Activated CD8-positive, alpha-beta memory T cell treated with anti-CD3 and anti-CD28 coated beads for 1 hour (primary cell): ENCODE measurements at places on chromosomes 12 and 14.

- DNase-seq = no peak
Observed at GRCh38 chr12:53179687-53180219, 769 bp upstream of the ZNF740 start.

DNA sequence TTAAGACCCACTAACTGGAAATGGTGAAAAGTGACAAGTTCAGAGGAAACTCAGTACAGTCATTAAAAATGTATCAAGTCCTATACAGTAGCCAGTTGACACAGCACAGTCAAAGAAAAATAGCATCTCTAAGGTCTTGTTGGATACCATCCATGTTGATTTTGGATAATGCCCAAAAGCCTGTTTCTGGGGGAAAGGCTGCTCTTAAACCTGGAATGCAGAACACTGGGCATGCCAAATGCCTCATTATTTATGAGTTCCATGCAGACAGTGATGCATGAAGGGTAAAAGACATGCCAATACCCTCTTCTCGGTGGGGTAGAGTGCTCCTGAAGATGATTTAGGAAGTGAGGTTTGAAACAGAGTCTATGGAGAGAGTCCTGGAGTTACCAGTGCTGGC is 29.6 kb downstream of the KCNK13 start:
- DNase-seq = no peak

DNA sequence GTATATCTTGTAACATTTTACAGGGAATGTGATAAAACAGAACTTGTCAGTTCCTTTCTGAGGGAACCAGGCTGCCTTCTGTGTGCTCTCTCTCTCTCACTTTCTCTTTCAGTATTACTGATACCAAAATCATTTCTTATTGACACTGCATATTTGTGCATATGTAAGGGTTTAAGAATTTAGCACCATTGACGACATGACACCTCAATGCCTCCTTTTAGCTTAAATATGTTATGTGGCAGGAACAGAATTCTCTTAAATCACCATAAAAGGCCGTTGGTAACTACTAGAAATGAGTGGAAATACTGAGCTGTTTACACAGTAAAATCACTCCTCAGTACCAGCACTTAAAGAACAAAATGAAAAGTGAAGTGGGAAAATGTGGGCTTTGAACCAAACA is 457.7 kb upstream of the SYT1 start:
- DNase-seq = no peak

GRCh38 chr12:4991373-4991772 is 52.3 kb upstream of the KCNA5 start:
- DNase-seq = no peak

DNA sequence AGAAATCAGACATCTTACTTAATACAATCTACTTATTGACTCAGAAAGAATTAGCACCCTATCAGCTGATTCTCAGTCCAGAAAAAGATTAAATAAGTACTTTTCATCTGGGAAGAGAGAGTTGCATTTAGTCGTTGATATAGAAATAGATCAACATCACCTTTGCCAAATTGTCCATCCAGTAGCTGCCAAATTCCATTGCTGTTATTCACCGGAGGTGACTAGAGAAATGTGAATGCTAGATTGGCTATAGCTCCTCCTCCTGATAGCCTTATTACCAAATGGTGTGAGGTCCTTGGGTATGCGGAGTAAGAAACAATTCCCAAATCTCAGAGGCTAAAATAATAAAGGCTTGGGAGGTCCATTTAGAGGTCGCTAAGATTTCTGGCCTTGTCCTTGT is 723.3 kb upstream of the FLRT2 start:
- no peak for DNase-seq

GRCh38 chr14:37596790-37597472 is 1.5 kb downstream of the TTC6 start:
- no peak for DNase-seq

GRCh38 chr12:112116232-112117060 is 7.9 kb upstream of the NAA25 start:
- no peak for DNase-seq

- no peak for DNase-seq
Observed at GRCh38 chr12:109551108-109551507, 22.2 kb downstream of the MMAB start.

DNA sequence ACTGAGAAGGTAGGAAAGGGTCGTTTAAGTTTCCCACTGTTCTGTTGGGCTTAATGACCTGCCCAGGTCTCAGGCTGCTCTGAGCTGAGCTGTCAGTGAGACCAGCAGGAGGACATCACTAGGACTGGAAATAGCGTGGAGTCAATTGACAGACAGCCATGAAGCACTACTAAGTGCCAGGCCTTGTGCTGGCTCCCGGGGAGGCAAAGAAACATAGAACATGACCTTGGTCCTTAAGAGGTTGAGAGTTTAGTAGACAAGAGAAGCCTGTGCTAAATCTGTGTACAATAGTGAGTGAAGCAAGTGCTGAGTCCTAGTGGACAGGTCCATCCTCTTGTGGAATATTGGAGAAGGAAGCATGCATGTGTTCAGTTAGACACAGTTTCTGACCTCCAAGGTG is 239.2 kb downstream of the CACNA1C start:
- no peak for DNase-seq

DNA sequence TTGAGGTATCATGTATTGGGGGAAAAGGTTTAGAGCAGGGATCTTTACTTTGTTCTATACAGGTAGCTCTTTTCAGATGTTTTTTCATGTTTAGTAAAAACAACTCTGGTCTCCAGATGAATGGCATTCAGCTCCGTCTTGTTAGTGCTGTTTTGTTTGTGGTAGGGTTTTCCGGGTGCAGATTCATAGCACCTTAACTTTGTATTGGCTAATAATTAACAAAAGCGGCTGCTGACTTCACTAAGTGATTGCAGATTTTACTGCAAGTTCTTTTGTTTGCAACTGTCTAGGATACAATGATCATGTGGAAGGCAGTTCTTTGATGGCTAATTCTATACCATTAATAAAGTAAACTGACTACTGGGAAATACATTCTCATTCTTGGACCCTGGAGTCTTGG is 32.2 kb upstream of the BHLHE41 start:
- DNase-seq = no peak

DNA sequence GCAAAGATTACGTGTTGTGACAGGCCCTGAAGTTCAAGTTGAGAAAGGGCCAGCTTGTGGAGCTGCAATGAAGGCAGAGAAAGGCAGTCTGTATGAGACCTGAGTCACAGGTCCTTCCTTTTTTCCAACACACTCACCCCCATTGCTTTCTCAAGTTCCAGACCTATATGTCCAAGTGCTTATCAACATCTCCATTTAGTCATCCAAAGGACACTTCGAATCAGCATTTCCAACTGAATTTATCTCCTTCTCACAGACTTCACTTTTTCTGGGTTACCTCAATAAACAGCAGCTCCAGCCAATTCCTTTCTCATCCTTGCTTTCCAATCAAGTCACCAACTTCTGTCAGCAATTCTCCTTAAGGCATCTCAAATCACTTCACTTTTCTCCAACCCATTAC is 56.4 kb upstream of the KIF21A start:
- no peak for DNase-seq

- no peak for DNase-seq
Observed at GRCh38 chr12:48121522-48121921, 2.4 kb downstream of the PFKM start.

- no peak for DNase-seq
Observed at GRCh38 chr12:122406701-122407164, 15.7 kb downstream of the CLIP1 start.

DNA sequence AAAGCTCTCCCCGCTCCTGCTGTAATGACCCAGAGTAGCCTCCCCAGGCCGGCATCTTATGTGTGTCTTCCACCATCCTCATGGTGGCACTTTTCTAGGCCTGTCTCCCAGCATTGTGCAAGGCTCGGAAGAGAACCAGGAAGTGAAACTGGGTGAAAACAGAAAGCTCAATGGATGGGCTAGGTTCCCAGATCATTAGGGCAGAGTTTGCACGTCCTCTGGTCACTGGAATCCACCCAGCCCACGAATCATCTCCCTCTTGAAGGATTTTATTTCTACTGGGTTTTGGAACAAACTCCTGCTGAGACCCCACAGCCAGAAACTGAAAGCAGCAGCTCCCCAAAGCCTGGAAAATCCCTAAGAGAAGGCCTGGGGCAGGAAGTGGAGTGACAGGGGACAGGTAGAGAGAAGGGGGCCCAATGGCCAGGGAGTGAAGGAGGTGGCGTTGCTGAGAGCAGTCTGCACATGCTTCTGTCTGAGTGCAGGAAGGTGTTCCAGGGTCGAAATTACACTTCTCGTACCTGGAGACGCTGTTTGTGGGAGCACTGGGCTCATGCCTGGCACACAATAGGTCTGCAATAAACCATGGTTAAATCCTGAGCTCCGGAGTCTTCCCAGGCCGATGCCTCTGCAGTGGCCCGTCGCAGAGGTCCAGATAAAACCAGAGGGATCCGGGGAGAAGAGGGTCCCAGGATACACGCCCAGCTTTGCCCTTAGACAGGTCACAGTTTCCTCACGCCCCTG is 15.6 kb downstream of the ACVRL1 start:
- DNase-seq = no peak

DNA sequence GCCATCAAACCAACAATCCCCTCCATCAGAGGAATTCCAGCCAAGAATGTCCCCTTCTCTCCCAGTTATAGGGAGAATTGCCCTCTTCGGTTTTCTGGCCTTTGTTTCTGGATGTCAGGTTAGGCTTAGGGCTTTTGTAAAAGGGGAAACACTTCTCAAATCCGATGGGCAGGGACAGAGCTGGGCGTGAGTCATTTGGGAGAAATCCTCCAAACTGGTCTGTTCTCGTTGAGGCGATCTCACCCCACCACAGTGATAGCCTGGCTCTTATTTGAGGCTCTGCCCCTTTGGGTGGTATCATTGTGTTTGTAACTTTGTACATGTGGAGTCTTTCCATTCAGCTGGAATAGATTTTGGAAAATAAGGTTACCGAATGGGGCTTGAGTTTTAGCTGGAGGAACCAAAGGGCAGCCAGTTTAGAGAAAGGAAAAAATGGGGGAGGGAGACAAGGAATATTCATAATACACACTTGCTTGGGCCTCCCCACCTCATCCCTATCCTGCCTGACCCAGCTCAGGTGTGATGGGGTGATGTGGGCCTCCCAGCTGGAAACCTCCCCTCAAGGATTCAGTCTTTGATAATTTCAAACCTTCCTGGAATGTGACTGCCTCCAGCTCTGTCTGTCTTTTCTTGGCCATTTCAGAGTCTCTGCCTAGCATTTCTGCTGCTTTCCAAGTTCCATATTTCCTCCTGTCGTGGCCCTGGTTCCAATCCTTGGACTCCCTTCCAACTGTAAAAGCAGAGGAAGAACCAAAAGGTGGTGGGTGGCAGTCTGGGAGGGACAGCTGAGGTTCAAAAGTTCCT is 7.5 kb downstream of the HOXC4 start:
- DNase-seq = no peak

GRCh38 chr14:91996948-91997371 is 42.9 kb downstream of the TRIP11 start:
- no peak for DNase-seq

- DNase-seq = no peak
Observed at GRCh38 chr14:100192250-100192671, 32.8 kb upstream of the DEGS2 start.

- no peak for DNase-seq
Observed at GRCh38 chr14:100159094-100159864, at the start of gene DEGS2. Gene DEGS2, minus strand, starts transcription at chr14:100159645. Its CDS starts 58 bp downstream, at chr14:100159587.

- no peak for DNase-seq
Observed at GRCh38 chr14:85257287-85257686, 272.7 kb upstream of the FLRT2 start.

GRCh38 chr12:49703647-49704137 is 3.5 kb downstream of the FMNL3 start:
- DNase-seq = peak; percentile 22

DNA sequence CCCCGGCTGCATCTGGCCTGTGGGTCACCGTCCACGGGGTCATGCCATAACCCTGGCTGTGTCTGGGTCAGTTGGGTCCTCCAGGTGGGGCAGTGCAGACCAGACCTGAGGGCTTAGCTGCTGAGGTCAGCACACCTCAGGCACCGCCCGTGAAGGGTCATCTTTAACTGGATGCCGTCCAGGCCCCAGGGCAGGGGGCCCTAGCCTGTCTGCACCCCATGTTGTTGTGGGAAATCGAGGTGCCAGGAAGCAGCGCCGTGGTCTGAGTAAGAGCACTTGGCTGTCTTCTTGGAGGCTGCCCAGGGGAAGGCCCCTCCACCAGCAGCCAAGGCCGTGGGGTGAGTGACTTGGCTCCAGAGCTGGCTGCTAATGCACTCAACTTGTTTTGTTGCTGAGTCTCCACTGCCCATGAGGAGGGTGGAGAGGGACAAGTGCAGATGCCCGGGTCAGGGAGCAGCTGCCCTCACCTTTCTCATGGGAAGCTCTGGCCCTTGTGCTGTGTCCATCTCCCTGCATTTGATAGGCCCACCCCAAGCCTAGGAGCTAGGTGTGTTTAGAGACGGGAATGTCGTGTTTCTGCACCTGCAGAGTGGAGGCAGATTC is 317.2 kb downstream of the TMEM121 start:
- no peak for DNase-seq

DNA sequence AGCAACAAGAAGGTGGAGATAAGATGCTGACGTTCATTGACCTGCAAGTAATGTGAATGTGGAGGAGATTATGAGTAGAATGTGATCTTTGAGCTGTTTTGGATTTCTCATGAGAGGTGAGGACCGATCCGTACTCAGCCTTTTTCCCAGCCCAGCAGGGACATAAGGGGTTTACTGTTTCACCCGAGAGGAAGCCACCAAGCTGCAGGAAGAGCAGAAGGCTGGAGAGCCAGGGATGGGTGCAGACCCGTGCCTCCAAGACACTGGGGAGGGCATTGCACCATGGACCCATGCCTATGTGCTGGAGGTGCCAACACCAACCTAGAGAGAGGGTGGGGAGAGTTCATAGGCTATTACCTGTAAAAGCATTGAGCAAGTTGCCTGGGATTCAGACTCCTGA is 206.0 kb upstream of the DIO3 start:
- DNase-seq = no peak

- DNase-seq = no peak
Observed at GRCh38 chr14:100007254-100007653, 58.0 kb upstream of the EVL start.

- no peak for DNase-seq
Observed at GRCh38 chr12:50934981-50935807, 17.1 kb upstream of the HIGD1C start.

GRCh38 chr14:89504602-89505313 is 87.7 kb upstream of the FOXN3 start:
- DNase-seq = no peak

GRCh38 chr12:93336291-93336741 is 41.4 kb upstream of the NUDT4 start:
- no peak for DNase-seq

- DNase-seq = no peak
Observed at GRCh38 chr12:87812030-87812429, 217.2 kb downstream of the C12orf50 start.
